T-helper 9 cell (primary cell): ENCODE measurements at places on chromosomes 5 and 9.

- no peak for DNase-seq
Observed at GRCh38 chr9:35357116-35357515, 132.8 kb upstream of the RUSC2 start.

DNA sequence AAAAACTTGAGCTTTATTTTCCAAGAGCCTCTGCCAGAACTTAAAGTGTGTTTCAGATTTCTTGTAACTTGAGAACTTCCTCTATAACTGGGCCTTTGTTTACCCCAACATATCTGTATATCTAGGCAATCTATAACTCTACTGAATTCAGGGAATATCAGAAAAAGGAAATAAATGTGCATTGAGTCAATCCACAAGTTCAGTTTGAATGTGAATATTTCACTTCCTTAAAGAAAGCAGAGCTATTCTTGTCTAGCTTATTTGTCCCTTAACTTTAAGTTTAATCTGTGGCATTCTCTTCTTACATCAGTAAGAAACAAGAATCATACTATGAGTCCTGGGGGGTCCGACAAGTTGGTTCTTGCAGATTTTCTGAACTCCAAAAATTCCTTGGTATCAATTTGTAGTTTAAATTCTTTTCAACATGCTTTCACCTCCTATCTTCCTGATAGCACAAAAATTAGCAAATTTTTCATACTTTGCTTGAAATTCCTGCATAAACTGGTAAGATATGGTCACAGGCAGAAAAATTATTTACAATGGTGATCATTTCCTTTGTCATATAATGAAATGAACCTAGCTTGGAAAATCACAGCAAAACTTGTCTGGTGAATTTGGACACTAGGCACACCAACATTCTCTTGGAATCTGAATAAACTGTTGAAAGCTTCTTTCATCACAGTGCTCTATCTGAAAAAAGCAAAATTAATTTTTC, 19.8 kb upstream of the ITGA1 start:
- no peak for DNase-seq

- no peak for DNase-seq
Observed at GRCh38 chr5:138022912-138023311, 10.0 kb downstream of the FAM13B start.

- DNase-seq = no peak
Observed at GRCh38 chr9:71966601-71967000, 55.2 kb downstream of the C9orf85 start.

GRCh38 chr5:76522103-76522935, 100.9 kb downstream of the F2RL2 start:
- DNase-seq = no peak

DNA sequence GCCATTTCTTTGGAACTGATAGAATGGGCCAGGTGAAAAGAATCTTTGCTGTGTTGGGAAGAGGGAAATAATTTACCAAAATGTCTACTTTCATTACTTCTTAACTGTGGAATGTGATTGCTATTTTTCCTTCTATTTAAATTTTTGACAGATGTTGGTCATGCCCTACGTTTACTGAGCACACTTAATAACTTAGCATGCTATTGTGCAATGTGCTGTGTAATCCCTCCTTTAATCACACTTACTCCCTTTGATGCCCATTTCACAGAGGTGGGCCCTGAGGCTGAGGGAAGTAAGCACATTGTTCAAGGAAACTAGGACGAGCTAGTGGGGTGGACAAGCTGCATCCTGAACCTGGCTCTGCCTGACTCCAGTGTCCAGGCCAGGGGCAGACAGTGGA, 47.8 kb upstream of the INSYN2B start:
- DNase-seq = no peak

- no peak for DNase-seq
Observed at GRCh38 chr5:10145923-10146401, 103.7 kb downstream of the ATPSCKMT start.

GRCh38 chr9:126490214-126490631, 123.5 kb upstream of the LMX1B start:
- no peak for DNase-seq
